ENCODE measurements at places on chromosomes 7 and 10. TPM values are rescaled to one million over a fixed set of nuclear protein-coding genes. Genes with fewer than 3 reads are reported as not detected.

Gene PON1
- not detected for total RNA-seq

DNA sequence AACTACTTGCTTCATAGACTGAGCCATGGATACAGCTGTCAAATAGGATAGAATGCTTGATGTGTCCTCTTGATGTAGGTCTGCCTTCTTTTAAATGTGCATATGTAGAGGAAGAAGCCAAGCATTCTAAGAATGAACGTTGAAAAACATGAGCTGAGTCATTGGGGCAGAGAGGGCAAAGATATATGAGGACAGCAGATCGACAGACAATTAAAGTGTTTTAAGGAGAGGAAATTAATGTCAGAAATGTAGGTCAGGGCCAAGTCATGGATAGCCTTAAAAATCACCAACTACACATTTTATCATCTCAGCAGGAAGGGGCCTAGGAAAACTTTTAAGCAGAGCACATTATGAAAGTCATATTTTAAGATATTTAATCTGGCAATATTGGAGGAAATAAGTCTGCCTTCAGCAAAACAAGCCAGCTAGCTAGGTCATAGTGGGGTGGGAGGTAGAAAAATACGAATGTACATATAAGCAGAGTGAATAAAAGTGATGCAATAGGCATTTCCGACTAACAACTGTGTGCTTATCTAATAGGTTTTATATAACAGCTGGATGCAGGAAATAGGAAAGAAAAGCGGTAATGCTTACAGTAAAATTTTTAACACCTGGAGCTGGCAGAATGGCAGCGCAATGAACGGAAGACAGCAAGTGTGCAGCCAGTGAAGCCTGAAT is 638.3 kb upstream of the TPK1 start:
- no peak for DNase-seq

DNA sequence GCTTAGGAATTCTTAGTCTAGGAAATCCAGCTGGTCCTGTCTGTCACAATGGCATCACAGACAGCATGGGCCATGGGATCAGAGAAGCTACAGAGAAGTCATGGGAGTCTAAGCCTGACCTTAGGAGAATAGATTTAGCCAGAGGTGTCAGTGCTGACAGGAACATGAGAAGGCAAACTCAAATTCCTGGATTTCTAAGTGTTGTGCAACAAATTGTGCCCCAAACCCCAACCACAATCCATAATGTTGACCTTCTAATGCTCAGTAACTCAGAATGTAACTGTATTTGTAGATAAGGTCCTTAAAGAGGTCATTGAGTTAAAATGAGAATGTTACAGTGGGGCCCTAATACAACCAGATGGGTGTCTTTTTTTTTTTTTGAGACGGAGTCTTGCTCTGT is 95.9 kb upstream of the RHOBTB1 start:
- no peak for DNase-seq

Gene CAMK2B
- total RNA-seq: 1.8 TPM

Gene SUGCT
- total RNA-seq: 2.5 TPM

DNA sequence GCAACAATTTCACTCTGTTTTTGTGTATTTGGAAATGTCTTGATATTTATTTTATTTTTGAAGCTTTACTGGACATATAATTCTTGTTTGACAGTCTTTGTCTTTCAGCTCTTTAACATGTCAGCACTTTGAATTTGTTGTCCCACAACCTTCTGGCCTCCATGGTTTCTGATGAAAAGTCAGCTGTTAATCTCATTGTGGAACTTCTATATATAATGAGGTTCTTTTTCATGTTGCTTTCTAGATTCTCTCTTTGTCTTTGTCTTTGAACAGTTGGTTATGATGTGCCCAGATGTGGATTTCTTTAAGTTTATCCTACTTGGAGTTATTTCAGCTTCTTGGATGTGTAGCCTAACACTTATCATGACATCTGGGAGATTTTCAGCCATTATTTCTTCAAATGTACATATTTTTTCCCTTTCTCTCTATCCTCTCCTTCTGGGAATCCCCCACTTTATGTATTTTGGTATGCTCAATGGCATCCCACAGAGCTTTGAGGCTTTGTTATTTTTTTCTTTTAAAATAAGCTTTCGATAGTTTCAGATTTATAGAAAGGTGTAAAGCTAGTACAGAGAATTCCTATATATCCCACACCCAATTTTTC is 9.5 kb upstream of the LMTK2 start:
- DNase-seq: no peak

Gene CDH23
- 1.1 TPM for total RNA-seq

DNA sequence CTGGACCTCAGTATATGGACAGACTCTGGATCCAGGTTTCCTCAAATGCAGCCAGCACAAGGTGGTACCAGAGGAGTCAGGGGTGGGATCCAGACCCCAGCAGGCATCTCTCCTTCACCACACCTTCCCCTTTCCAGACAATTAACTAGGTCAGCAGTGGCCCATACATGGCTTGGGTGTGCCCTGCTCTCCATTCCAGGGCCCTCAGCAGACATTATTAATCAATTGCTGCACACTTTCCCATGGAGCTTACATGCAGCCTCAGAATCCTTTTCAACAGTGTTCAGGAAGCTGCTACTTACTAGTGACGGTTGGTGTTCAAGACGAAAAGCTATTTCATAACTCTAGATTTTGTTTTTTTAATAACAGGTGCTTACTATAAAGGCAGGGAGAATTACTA is 6.0 kb downstream of the COL13A1 start:
- DNase-seq: no peak

DNA sequence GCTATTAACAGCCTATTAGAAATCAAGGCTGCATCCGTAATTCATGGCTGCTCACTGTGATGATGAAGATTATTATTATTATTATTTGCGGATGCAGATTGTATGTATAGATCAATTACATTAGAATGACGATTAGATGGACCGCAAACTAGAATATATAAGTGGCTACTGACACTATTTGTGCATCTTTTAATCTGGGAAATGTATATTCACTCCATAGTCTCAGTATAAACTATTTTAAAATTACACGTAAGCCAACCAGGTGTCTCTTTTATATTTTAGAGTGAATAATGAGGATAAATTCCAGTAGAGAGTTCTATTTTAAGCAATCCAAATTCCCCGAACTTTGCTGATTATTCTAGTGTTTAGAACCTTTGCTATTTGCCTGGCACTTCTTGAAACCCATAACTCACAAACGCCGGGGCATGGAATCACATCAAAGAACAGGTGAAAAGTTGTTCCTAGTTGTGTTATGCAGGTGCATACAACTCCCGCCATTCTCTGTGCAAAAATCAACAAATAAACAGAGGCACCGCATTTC is 509 bp upstream of the ING3 start:
- DNase-seq: no peak

Gene RNF133
- total RNA-seq: not detected

DNA sequence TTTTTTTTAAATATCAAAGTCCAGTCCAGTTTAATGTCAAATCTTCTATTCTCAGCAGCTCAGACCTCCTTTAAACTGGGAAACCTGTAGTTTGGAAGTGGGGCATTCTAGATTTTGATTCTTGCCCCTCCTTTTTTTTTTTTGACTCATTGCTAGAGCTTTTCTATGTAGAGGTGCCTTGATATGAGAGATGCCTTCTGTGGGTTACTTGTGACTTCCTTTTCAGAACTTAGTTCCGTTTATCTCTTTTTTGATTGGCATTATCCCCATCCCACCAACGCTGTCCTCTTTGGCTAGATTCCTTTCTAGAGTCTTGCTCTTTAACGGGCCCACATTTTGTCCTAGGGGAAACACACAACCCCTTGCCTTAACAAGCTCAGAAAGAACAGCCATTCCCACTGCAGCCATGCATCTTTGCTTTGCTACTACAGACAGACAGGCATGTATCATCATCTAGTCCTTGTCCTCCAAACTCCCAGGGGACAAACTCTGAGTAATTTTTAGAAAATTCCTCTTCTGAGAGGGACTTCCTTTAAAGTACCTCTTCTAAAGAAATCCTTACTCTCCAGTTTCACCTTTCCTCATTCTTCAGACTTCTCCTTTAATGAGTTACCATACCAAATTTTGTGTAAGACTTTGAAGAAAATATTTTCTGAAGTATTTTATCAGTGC is 153.6 kb downstream of the PHF14 start:
- no peak for DNase-seq

DNA sequence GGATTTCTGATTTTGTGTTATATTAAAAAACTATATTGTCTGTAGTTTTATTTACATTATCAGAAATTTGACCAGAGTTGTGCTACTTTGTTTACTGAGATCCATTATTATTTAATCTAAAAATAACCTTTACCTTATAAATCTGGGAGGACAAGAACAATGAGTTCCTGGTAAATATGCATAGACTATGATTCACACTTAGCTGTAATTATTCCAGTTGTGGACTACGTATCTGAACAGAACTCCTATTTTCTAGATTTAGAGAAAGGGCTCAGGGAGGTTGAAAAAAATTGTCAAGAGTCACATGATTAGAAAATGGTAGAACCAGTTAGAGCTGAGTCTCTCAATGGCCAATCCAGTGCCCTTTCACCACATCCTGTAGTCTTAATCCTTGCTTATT is 4.2 kb upstream of the GPR158 start:
- DNase-seq: no peak

DNA sequence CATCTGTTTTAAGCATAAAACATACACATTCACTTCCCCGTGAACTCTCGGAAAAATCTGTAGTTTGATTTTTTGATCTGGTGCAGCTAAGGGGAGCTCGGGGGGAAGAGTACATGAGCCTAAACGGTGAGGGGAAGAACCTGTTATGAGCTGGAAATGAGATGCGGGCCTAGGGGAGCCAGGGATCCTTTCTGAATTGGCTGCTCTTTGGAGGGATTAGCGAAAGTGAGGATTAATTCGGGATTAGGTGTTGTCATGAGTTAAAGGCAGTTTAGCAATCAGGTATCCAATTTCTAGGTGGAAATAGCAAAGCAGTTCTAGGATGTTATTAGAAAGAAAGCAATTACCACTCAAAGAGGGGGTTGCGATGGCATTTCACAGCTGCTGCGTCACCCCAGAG is 51.1 kb upstream of the ADARB2 start:
- DNase-seq: no peak

- DNase-seq: peak; percentile 43
These were observed at the start of gene MLXIPL for GRCh38 chr7:73623798-73624668. TSS of gene MLXIPL (minus strand) at chr7:73624522. CDS start at chr7:73624492, 30 bp downstream.

Gene FOXI2
- not detected for total RNA-seq

GRCh38 chr10:3469639-3470020 is 297.0 kb upstream of the PITRM1 start:
- DNase-seq: no peak

Gene APBB1IP
- 41.8 TPM for total RNA-seq

- DNase-seq: no peak
These were observed 43.2 kb upstream of the NRP1 start for GRCh38 chr10:33377658-33378025.

Gene SAP25
- 8.1 TPM for total RNA-seq

Gene KCND2
- total RNA-seq: not detected

Gene ZWINT
- 72.3 TPM for total RNA-seq

GRCh38 chr10:132419538-132420468 is 22.8 kb downstream of the PWWP2B start:
- DNase-seq: no peak

All from activated T-cell treated with anti-CD3 and anti-CD28 coated beads, Interleukin-2, amount 50 U/mL, for 4 hours (primary cell).